Lower leg skin (tissue), 4 donors: ENCODE measurements at places on chromosomes 3 and 15. TPM values are rescaled to one million over a fixed set of nuclear protein-coding genes. Genes with fewer than 3 reads are reported as not detected.

Gene CNTN4
- 3.3 TPM for total RNA-seq

Gene NEO1
- 60.0 TPM for total RNA-seq

Gene ONECUT1
- total RNA-seq, result not detected

Gene LEKR1
- 2.5 TPM for total RNA-seq

Gene GPR171
- total RNA-seq, result 0.68 TPM

Gene PRSS50
- total RNA-seq, result not detected

Gene RASGRF1
- total RNA-seq, result not detected

Gene CCNB2
- 3.3 TPM for total RNA-seq

Gene FAN1
- total RNA-seq, result 17.0 TPM

Gene PP2D1
- total RNA-seq, result not detected

Gene MINDY2
- total RNA-seq, result 23.8 TPM

Gene CPB1
- 0.97 TPM for total RNA-seq

Gene FES
- 5.1 TPM for total RNA-seq

Gene BCL2A1
- total RNA-seq, result 0.84 TPM

Gene GOLGA8Q
- 0.20 TPM for total RNA-seq

Gene AHSG
- not detected for total RNA-seq

Gene ZNF385D
- total RNA-seq, result 4.2 TPM

Gene ABHD17C
- total RNA-seq, result 28.5 TPM

Gene NCKIPSD
- 32.0 TPM for total RNA-seq

Gene CPLX3
- total RNA-seq, result 0.34 TPM
